T-helper 9 cell (primary cell): ENCODE measurements at places on chromosomes 4 and X.

DNA sequence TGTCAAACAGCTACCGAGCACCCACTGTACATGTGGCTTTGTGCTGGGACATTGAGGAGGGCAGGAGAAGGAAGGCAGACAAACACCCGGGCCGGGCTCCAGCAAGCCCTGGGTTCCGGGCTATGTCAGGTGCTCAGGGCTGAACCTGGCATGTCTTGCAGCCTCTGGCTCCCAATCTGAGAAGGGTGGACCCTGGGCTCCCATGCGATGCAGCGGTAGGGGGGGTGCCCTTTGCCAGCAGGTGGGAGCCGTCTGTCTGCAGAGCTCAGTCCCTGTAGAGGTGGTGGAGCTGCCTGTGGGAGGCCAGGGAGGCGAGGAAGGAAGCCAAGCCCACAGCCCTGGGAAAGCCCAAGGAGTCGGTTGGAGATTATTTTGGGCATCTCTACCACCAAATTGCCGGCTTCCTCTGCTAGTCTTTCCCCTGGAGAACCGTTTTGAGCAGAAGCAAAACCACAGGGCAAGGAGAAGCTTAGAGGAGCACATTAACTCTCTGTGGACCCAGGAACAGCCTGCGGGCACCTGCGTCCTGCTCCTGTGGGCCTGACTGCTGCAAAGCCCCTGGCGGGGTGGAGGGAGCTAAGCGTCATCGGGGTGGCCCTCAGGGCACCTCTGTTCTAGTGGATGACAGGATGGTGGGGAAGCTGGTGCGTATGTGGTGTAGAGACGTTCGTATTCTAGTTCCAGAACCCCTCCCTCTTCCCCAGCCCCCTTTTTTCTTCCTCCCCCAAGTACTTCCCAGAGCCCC, 10.3 kb downstream of the CPZ start:
- no peak for DNase-seq

- DNase-seq: no peak
These were observed 20.9 kb upstream of the MTM1 start for GRCh38 chrX:150547375-150548115.

GRCh38 chr4:139969635-139970266, 184.2 kb downstream of the MAML3 start:
- no peak for DNase-seq

DNA sequence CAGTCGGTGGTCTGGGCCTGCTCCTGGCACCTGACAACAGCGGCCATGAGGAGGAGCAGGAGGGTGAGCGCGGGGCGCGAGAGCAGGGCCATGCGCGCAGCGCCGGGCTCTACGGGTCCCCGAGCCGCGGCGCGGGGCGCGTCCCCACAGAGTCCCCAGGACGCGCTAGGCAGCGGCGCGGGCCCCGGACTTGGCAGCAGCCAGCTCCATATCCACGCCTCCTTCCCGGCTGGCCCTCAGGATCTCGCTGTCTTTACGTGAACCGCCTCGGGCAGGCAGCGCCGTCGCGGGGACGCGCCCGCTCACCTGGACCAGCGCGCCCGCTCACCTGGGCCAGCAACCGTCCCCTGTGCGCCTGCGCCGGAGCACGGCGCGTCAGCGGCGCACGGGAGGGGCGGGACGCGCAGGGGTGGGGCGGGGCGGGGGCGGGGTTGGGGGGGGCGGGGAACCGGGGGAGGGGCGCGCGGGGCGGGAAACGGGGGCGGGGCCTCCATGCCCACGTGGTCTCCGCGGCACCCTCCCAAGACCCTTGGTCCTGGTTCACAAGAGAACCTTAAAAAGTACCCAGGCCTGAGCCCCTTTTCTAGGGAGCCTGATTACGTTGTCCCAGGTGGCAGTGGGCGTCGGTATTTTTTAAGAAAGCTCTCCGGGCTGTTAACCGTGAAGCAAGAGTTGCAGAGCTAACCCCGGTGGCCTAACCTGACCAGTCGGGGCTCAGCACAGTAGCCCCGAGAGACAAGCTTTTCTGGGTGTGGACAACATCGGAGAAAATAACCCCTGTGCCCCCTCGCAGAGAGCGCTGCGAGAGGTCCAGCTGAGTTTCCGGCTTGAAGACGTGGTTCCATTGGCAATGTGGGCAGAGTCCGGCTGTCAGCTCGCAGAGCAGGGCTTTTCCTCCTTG, at the start of gene PLA2G12A:
Gene PLA2G12A, minus strand, starts transcription at position 353 of the 901 bp plus-strand sequence. Its CDS starts 261 bp downstream, at position 92.
- DNase-seq: peak; percentile 70

GRCh38 chr4:70991596-70991995, 1.9 kb upstream of the DCK start:
- DNase-seq: no peak

DNA sequence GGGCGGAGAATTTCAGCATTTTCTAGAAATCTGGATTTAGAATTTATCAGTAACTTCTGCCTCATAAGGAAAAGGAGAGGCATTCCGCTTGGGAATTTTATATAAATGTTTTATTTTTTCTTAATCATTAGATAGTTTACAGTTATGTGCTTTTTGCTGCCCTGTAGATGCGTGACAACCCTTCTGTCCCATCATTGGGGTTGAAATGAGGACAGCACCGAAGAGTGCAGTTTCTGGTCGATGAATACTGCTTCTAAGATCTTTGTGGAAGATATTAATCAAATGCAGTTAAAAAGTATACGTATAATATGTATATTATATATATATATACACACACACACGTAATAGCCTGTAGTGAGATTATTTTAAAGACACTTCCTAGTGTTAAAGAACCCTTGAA, 1.5 kb downstream of the RBPJ start:
- DNase-seq: no peak

GRCh38 chrX:47218920-47219815, 687 bp downstream of the CDK16 start:
- DNase-seq: peak; percentile 51

DNA sequence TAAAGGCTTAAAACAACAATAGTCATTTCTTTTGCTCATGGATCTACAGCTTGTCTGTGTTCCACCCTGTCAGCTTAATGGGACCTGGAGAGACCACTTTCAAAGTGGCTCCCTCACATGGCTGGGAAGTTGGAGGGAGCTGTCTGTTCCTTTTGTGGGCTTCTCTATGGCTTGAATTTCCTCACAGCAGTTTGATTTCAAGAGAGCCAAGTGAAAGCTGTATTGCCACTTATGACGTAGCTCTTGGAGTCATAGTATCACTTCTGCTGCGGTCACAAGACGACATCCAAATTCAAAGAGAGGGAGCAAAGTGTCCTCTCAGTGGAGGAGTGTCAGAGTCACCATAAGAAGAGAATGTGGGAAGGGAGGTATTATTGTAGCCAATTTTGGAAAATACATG, 22.7 kb upstream of the ACSL1 start:
- no peak for DNase-seq

DNA sequence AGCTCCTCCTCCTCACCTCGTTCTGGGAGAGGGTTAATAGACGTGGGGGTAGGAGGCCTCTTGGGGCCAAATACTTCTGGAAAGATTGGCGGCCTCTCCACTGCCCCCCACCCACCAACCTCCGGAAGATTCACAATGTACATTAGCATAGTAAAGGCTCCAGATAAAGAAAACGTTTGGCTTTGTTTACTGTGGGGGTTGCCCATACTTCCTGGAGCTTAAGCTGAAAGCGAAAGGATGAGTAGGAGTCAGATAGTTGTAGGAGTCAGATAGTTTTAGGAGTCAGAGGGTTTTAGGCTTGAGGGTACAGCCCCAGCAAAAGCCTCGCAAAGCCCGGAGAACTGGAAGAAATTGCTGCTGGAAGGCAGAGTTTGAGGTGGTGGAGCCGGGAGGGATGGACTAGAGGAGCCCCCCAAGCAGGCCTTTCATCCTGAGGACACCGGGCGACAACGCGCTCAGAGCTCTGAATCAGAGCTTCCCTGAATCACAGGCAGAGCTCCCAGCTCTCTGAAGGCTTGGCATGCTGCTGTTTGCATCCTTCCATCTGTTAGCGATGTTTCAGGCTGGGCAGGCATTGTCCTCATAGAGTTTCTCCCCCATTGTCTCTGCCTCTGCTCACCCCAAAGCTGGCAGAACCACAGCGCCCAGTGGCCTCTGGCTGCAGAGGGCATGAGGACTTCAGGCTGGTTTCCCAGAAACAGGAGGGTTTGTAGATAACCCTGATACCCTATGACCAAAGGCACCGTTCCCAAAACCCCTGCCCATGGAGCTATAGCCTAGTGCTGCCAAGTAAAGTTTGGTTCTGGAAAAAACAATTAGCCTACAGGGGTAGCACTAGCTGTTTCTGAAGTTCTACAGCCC, 280.7 kb downstream of the BCOR start:
- no peak for DNase-seq
